Suprapubic skin (tissue), 4 donors: ENCODE measurements at places on chromosomes 2 and 18.

GRCh38 chr18:31487246-31488015, 10.5 kb upstream of the DSG2 start:
- DNase-seq = no peak

DNA sequence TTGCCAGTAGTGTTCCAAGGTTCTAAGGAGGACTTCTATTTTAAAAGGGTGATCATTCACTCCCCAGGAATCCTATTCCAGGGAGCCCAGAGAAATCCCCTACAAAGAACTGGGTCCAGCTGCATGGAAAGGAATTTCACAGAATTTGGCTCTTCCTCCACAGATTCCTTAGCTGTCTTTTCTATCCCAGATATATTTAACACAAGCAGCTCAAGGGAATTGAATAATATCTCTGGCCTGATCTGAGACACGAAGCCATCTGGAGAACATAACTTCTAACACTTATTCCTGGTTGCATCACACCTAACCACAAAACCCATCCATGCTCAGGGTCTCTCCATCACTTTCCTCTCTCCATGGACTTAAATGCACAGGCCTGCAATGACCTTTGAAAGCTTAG, 306.7 kb upstream of the ACVR2A start:
- no peak for DNase-seq

- no peak for DNase-seq
Measured at GRCh38 chr2:28002181-28002580, 111.7 kb downstream of the BABAM2 start.

GRCh38 chr18:49747876-49748275, 65.5 kb downstream of the ACAA2 start:
- peak; percentile 31 for DNase-seq

- DNase-seq = no peak
Measured at GRCh38 chr2:171163261-171163660, 2.6 kb upstream of the TLK1 start.

- DNase-seq = no peak
Measured at GRCh38 chr2:174802459-174802858, 38.2 kb upstream of the CHRNA1 start.

DNA sequence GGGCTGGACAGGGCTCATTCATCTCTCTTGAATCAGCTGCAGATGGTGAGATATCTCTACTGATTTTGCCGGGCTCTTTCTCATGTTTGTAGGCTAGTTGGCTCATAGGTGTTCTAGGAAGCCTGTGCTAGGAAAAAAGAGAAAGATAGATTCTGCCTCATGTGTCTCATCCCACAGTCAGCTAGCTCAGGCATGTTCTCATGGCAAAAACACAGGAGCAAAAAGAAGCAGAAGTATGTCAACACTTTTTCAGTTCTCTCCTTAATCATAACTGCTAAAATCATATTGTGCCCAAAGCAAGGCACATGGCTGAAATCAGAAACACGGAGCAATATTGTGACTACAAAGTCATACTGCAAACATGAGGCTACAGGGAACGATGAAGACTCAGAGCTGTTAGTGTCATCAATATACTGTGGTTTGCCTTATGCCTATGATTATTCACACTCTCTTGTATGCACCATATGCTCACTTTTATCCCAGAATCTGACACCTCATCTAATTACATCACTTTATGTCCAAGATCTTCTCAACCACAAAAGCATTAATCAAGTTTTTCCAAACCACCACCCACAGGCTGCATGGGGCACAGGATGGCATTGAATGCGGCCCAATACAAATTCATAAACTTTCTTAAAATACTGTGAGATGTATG, 571.9 kb upstream of the CNTNAP5 start:
- DNase-seq = no peak

DNA sequence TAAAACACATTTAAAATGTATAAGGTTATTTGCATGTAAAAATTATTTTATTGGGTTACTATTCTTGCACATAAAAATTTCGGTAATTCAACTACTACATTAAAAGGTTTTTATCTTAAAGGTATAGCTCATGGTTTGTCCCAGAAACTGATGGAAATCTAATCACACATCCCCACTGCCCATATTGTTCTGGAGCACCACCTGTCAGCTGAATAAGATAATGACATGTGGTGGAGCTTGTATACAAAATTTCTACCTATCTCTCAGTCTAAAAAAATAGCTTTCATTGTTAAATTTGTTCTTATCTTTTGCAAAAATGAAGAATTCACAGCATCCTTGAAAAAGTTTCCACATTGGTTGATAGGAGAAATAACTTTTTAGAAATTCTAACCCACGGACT, 18.3 kb downstream of the ERBB4 start:
- DNase-seq = no peak

- no peak for DNase-seq
Measured at GRCh38 chr18:36885981-36886380, 57.1 kb downstream of the KIAA1328 start.

DNA sequence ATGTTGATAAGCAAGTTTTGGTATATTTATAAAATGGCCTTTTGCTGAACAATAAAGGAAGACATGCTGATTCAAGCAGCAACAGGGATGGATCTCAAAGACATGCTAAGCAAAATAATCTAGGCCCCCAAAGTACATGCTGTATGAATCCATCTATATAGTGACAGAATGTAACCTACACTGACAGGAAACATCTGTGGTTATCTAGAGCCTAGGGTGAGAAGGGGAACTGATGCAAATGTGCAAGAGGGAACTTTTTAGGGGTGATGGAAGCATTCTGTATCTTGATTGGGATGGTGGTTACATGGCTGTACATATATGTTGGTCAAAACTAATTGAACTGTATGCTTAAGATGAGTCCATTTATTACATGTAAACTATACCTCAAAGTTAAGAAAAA, 24.2 kb downstream of the CNRIP1 start:
- DNase-seq = no peak

- no peak for DNase-seq
Measured at GRCh38 chr18:10928772-10929373, 220.5 kb downstream of the PIEZO2 start.

- no peak for DNase-seq
Measured at GRCh38 chr18:43398601-43399000, 121.3 kb upstream of the SYT4 start.

GRCh38 chr2:225735844-225736243, 336.3 kb downstream of the NYAP2 start:
- no peak for DNase-seq

DNA sequence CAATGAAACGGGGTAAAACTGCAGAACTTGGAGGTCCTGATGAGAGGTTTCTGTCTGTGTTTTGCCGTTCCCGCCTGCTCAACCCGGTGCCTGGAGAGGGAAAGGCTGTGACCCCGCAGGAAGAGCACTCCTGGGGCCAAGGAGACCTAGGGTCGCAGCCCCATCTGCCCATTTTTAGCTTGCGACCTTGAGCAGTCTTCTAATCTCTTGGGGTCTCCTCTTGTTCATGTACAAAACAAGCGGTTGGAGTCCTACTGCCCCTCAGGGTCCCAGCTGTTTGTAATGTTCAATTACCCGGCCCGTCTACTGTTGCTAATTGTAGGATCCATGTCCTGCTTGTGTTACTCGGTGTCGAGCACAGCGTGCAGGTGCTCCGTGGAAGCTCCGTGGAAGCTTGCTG, 104.5 kb downstream of the PTGR3 start:
- DNase-seq = no peak

- DNase-seq = no peak
Measured at GRCh38 chr2:199922856-199923255, 11.8 kb downstream of the C2orf69 start.

DNA sequence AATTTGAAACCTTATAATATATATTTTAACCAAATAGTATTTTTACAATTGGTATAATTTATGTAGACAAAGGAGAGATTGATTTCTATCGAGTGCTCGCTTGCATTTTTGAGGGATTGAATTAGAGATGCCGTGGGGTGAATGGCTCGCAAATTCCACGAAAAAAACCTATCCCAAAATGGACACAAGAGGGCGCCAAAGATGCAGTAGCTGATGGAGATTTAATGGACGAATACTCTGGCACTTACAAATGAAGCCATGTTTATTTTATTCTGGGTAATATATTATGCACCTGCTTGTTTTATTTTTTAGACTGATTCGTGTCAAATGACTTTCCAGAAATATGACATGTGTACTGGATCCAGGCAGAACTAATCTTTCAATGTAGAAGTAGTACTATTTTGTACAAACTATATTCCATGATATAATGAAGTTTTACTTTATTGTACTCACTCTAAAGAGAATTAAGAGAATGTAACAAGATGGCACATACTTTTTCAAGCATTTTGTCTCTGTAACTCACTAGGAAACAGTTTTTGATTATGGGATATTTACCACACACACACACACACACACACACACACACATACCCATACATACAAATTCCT, 505.4 kb downstream of the PLCL1 start:
- DNase-seq = no peak

- DNase-seq = no peak
Measured at GRCh38 chr2:91974401-91975129, 2896.7 kb upstream of the TEKT4 start.

- DNase-seq = no peak
Measured at GRCh38 chr2:43430489-43430888, 165.3 kb downstream of the THADA start.

GRCh38 chr2:118059919-118060478, 28.3 kb upstream of the INSIG2 start:
- no peak for DNase-seq

DNA sequence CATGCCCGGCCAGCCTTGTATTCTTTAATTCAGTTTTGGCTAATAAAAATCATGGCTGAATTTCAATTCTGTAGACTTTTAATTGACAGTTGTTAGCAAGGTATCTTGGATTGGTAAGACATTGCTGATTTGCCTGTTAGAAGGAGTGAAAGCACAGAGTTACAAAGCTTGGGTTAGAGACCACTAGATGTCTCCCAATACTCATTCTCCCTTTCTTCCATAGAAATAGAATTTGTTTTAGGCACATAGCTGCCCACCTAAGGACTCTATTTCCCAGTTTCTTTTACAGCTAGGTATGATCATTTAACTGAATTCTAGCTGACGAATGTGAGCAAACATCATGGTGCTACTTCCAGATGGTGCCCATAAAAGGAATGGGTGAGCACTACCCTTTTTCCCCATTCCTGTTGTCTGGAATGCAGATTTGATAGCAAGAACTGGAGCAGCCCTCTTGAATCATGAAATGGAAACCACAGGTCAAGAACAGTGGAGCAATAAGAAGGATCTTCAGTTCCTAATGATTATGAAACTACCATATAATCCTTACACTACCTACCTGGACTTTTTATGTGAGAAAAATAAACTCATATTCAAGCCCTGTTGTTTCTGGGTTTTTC, 17.5 kb downstream of the PECR start:
- no peak for DNase-seq

- DNase-seq = no peak
Measured at GRCh38 chr2:160372585-160372984, 121.0 kb downstream of the RBMS1 start.

DNA sequence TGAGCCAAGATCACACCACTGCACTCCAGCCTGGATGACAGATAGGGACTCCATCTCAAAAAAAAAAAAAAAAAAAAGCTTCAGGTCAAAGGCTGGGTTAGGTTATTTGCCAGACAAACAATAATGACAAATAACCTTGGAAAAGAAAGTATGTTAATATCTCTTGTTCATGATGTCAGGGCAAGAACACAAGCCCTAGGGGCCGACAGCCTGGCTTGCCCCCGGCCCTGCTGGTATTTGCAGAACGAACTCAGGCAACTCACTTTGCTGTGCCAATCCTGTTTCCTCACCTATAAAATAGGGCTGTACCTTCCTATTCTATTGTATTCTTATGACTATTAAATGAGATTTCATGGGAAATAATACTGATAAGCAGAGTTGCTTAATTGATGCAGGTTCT, 75.4 kb upstream of the CDC42EP3 start:
- DNase-seq = no peak

GRCh38 chr2:207265869-207266268, 100.1 kb upstream of the KLF7 start:
- no peak for DNase-seq

- DNase-seq = no peak
Measured at GRCh38 chr2:187679454-187679853, 125.2 kb upstream of the TFPI start.

DNA sequence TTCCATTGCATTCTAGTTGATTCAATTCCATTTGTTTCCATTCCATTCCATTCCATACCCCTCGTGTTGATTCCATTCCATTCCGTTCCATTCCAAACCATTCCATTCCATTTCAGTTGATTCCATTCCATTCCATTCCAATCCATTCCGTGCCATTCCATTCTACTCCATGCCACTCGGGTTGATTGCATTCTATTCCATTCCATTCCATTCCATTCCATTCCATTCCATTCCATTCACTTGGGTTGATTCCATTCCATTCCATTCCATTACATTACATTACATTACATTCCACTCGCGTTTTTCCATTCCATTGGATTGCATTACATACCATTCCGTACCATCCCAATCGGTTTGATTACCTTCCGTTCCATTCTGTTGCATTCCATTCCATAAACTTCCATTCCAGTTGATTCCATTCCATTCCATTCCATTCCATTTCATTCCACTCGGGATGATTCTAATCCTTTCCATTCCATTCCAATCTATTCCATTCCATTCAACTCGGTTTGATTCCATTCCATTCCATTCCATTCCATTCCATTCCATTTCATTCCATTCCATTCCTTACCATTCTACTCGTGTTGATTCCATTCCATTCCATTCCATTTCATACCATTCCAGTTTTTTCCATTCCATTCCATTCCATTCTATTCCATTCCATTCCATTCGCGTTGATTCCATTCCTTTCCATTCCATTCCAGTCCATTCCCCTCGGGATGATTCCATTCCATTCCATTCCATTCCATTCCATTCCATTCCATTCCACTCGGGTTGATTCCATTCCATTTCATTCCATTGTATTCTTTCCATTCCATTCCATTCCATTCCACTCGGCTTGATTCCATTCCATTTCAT, 1140.4 kb downstream of the RPIA start:
- DNase-seq = no peak

DNA sequence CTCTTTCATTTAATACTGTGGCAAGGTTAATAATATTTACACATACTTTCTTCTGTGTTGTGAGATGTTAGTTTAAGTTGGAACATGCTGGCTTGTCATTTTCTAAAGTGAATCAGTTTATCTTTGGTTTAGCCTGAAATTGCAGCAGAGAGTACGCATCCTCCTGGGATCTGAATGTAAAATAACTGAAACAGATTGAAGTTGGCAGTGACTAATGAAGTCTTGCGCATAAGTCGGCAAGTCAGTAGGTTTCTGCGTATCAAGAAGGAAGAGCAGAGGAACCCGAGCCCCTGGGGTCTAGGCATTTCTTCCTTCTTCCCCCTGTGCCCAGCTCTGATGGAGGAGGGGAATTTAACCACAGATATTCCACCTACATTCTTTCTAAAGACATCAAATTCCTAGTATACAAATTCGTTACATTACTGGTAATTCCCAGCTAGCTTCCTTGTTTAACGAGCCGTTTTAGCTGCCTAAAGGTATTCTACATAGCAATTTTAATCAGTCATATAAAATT, 392.1 kb upstream of the RAB12 start:
- DNase-seq = no peak
